ENCODE measurements at places on chromosomes 12 and 14. TPM values are rescaled to one million over a fixed set of nuclear protein-coding genes. Genes with fewer than 3 reads are reported as not detected.

Gene LPAR5
- 0.12 TPM for total RNA-seq

Gene NRIP2
- total RNA-seq, result 0.22 TPM

Gene AHSA1
- total RNA-seq, result 121 TPM

Gene TROAP
- 19.1 TPM for total RNA-seq

Gene DDIT3
- total RNA-seq, result 136 TPM

Gene OR11G2
- total RNA-seq, result not detected

Gene MYO1A
- total RNA-seq, result not detected

Gene RERG
- not detected for total RNA-seq

Gene CLEC9A
- not detected for total RNA-seq

Gene SINHCAF
- 43.6 TPM for total RNA-seq

Gene RND1
- 0.12 TPM for total RNA-seq

Gene C12orf50
- total RNA-seq, result not detected

Gene C3AR1
- total RNA-seq, result 0.12 TPM

Gene MYF5
- total RNA-seq, result not detected

Gene TMEM121
- 10.7 TPM for total RNA-seq

Gene SLC25A29
- 10.0 TPM for total RNA-seq

Gene KRT78
- total RNA-seq, result not detected

Gene DGLUCY
- 47.1 TPM for total RNA-seq

Gene ERBB3
- 0.11 TPM for total RNA-seq

Gene CACNA2D4
- total RNA-seq, result 0.87 TPM

Gene AQP6
- 0.12 TPM for total RNA-seq

Gene AVPR1A
- 0.37 TPM for total RNA-seq

Gene KCNH3
- total RNA-seq, result not detected

Gene ERP27
- total RNA-seq, result not detected

Gene RFLNA
- 0.50 TPM for total RNA-seq

Gene KRT72
- total RNA-seq, result not detected

Gene BEST3
- total RNA-seq, result 0.12 TPM

Gene AICDA
- total RNA-seq, result not detected

Gene PRH2
- total RNA-seq, result 0.50 TPM

Gene KRT1
- total RNA-seq, result not detected
